Calu3 (cell line): ENCODE measurements at places on chromosomes 7 and 10. TPM values are rescaled to one million over a fixed set of nuclear protein-coding genes. Genes with fewer than 3 reads are reported as not detected.

The HMX3 gene
- not detected in 2 replicates for total RNA-seq

The FBXO24 gene
- 0.29 and 0.66 TPM in 2 replicates for total RNA-seq

The C10orf90 gene
- total RNA-seq, result not detected in 2 replicates

The MLXIPL gene
- total RNA-seq, result 1.1 and 3.0 TPM in 2 replicates

The ZNF786 gene
- 9.8 and 10.9 TPM in 2 replicates for total RNA-seq

The UBE2D4 gene
- 21.4 and 22.7 TPM in 2 replicates for total RNA-seq
